ENCODE measurements at places on chromosomes 6 and 20.

GRCh38 chr20:48384147-48384818 is 443.5 kb downstream of the PREX1 start:
- DNase-seq, result no peak

DNA sequence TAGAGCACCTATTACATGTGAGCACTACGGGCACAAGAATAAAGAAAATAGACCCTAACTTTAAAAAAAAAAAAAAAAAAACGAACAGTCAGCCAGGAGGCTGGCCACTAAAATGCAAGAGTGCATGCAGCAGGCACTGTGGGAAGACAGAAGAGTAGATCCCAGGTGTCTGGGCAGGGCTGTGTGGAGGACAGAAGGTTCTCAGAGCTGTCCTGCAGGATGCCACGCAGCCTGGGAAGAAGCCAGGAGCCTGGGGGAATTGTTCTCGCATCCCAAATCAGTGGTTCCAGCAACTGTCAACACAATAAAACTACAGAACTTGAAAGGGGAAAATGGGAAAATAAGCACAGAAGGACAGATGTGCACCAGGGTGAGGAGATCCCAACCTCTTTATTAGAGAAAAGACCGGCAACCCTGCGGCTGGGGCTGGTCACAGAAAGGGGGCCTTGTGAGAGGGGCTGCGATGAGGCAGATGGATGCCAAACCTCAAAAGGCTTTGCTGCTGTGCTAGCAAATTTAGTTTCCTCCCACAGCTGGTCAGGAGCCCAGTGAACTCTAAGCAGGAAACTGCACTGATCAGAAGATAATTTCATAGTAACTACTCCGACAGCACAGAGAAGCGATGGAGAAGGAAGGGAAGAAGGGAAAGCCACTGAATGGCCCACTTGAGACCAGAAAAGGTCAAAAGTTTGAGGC is 30.9 kb downstream of the MAP3K5 start:
- no peak for DNase-seq

GRCh38 chr20:8757146-8757545 is 311.7 kb upstream of the PLCB4 start:
- DNase-seq, result peak; percentile 88

DNA sequence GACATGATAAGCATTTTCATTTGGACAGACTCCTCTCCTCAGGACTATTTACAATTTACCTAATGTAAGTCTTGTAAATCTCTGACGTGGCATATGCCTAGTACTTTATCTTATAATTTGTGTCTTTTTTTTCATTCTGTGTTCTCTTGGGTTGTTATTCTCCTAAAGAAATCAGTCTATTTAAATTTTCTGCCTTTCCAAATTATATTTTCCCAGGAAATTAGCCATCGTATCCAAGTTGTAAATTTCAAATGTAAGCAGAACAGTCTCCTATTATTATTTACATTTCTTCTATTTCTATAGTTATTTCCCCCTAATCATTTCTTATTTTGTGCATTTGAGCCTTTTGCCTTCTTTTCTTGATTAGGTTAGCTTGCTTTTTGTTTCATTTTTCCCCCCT is 17.5 kb upstream of the BCAS4 start:
- DNase-seq, result no peak

GRCh38 chr6:15312500-15312899 is 66.6 kb downstream of the JARID2 start:
- DNase-seq, result no peak

DNA sequence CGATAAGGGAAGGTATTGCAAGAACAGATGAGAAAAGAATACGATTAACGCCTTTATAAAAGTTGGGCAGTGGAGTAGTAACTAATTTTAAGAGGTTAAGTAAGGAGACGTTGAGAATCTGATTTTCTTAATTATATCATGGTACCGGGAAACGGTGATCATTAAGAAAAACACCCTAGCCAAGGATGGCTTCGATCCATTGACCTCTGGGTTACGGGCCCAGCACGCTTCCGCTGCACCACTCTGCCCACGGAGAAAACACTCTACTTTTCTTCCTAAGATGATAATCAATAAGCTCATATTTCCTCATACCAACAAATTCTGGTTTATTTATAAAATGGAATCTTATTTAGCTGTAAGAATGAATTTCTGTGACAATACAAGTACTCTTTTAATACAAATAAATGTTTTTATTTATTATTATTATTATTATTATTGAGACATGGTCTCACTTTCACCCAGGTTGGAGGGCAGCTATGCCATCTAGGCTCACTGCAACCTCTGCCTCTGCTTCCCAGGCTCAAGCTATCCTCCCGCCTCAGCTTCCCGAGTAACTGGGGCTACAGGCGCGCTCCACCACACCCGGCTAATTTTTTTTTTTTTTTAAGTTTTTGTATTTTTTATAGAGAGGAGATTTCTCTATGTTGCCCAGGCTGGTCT is 8.3 kb downstream of the POM121L2 start:
- no peak for DNase-seq

GRCh38 chr6:143513410-143513809 is 1.9 kb upstream of the FUCA2 start:
- DNase-seq, result no peak

DNA sequence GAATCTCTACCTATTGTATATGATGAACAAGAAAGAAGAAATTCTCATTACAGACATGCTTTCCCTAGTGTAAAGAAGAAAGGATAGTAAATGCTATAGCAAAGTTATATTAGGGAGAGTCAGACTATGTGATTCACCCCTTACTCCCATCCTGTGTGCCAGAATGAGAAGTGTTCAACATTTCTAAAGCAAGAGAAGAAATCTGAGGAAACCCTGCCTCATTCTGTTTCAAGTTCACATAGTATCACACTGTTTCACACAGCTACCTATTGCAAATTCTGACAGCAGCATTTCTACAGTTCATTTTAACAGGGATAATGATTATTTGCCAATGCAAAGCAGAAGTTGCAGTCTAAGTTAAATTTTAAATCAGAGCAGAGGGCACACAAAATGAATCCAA is 267.2 kb upstream of the TCF21 start:
- DNase-seq, result peak; percentile 31

DNA sequence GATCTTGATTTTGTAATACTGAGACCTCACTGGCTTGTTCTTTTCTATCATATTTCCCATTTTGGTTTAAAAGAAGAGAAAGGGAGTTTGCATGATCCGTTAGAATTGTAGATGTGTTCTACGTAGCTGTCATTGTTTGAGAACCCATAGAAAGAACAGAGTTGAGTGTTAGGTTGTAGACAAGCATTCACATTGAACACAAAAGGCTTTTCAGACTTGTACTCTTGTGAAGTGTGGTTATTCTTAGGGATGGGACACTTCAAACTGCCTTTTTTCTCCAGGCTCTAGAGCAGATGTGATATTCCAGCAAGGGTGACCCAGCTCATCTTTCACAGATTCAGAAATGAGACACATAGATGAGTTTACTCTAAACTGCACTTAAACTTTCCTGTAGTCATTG is 19.9 kb downstream of the FOXO3 start:
- DNase-seq, result no peak

DNA sequence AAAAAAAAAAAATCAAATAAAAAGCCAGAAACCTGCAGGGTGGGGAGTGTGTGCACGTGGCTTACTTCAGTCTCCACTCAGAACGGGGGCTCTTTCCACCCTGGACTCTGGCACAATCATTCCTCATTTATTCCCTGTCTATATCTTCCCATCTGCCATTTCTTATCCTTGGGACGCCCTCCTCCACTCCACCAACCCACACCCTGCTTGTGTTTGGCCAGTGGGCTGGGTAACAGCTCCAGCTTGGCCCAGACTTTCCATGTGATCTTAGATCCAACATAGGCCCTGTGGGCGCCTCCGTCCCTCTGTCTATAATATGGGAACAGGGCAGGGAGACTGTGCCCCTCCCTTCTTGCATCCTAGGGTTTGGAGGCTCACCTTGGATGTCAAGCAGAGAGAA is 68.1 kb downstream of the CD40 start:
- no peak for DNase-seq

GRCh38 chr6:136201732-136202131 is 48.4 kb downstream of the MTFR2 start:
- DNase-seq, result no peak

DNA sequence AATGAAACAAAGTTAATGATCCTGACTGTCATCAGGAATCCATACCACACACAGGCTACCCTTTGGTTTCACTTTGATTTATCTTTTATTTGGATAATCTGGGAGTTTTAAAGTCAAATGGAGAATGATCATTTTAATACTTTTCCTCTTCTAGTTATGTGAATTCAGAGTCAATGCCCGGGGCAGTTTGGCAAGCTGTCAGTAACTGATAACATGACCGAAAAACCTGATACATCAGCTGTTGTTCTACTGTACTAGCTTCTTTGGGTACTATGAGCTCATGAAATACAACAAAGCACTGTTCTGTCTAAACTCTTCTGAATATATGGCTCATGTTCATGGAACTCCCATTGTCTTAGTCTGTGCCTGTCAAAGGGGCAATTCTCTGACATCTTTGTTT is 30.2 kb downstream of the KLHL31 start:
- DNase-seq, result no peak

- DNase-seq, result peak; percentile 31
Measured at GRCh38 chr6:87093651-87094050, 1.3 kb downstream of the CGA start.

All from HS-5 (cell line).